Astrocyte (in vitro differentiated cells and primary cell): ENCODE measurements at places on chromosomes 16 and 17.

GRCh38 chr17:77314601-77315000 lies 173.8 kb downstream of the SEC14L1 start:
- DNase-seq: no peak

GRCh38 chr17:77316191-77316641 lies 175.4 kb downstream of the SEC14L1 start:
- DNase-seq: peak; percentile 84

- DNase-seq: no peak
These were observed 14.1 kb downstream of the TP53 start for GRCh38 chr17:7673239-7673638.

GRCh38 chr17:77824780-77825280 lies 133.7 kb upstream of the TNRC6C start:
- no peak for DNase-seq

- DNase-seq: no peak
These were observed 17.2 kb downstream of the RBFOX3 start for GRCh38 chr17:79593636-79594035.

DNA sequence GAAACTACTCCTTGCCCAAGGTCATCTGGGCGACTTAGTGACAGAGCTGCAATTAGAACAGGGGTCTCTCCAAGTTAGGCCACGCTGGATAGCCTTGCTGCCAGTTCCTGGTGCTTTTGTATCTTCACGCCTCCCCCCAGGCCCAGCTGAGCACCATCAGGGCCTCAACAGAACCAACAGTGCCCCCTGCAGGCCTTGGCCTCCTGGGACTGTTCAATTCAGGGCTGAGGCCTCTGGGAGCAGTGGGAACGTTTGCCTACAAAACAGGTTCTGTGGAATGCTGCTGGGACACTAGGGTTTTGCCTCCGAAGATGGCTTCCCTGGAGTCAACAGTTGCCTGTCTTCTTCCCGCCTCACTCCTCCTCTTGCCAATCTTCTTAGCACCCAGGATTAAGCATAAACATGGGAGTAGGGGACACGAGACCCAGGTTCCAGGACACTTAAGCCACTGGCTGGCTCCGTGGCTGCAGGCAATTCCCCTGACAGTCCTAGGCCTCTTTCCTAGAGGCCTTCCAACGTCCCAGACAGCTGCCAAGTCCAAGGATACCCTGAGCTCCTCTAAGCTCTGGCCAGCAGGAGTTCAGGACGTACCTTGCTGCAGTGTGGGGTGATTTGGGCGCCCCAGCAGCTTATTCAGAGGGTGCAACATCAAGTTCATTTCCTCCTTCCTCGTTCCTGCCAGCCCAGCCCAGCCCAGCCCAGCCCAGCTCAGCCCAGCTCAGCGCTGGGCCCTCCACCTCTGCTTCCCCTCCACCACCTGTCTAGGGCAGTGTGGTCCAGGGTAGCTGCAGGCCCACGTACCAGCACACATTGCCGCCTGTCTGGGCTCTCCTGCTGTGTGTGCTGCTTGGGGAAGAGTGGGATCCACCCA lies 246.6 kb upstream of the RPL38 start:
- DNase-seq: no peak

DNA sequence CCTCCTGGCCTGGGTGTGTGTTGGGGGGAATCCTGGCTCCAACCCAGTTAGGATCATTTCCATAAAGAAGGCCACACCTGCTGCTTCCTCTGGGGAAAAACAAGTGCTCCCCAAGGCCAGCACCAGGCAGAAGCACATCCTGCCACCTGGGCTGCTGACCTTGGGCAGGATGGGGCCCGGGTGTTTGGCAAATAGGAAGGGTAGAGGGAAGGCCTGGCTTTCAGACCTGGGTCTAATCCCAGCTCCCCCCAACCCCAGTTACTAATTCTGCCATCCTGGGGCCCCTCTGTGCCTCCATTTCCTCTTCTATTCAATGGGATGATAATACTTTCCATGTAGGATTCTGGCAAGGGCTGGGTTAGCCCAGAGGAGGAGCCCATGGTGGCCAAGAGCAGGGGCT lies 3.0 kb upstream of the NLRC5 start:
- DNase-seq: no peak

DNA sequence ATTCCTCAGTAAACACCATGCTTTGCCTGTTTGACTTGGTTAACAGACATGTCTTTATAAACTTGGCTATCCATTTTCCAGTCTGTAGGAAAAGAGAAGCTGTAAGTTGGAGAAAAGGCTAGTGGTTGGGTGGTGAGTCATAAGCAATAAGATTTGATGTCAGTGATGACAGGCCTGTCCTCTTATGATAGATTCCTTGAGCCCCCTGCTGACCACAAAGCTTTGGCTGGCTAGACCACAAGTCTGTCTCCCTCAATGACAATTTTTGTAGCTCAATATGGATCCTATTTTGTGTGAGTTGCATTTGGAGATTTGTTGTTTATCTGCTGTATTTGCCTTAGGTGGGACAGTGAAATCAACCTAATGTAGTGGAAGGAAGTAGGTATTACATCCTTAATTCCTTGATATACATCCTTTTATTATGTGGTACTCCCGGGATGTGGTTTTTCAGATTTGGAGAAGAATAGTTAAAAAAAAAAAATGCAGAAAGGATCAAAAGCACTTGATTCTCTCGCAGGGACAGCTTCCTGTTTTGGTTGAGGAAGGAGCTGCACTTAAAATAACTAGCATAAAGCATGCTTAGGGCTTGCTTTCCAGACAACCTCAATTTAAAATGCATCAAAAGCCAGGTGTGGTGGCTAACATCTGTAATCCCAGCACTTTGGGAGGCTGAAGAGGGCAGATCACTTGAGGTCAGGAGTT lies 67.4 kb downstream of the SIAH1 start:
- DNase-seq: peak; percentile 87

GRCh38 chr17:80539022-80539641 lies 5.5 kb upstream of the RPTOR start:
- DNase-seq: no peak
